ENCODE measurements at places on chromosomes 2 and 18.
A peak's percentile ranks its signal among the peaks of the same experiment; 100 is the strongest.

GRCh38 chr18:50716902-50717301 lies 102.9 kb downstream of the MRO start:
- no peak for DNase-seq

GRCh38 chr2:98460573-98461497 lies 16.2 kb downstream of the INPP4A start:
- peak; percentile 86 for DNase-seq

DNA sequence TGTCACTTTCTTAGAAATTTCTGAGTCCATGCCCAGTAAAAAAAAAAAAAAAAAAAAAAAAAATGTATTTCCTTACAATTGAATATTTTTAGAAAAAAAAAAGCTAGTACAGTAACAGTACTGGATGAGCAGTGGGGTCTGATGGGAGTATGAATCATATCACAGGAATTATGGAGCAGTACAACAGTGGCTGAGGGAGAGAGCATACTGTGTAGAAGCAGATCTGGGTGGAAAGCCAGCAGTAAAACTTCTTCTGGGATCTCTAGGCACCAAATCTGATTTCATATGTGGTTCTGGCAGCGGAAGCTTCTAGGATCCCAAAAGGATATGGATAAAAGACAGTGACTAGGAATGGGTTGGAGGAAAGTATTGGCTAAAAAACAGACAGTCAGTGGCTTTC lies 414.9 kb upstream of the FSHR start:
- no peak for DNase-seq

GRCh38 chr18:79214056-79214455 lies 144.9 kb downstream of the ATP9B start:
- no peak for DNase-seq

DNA sequence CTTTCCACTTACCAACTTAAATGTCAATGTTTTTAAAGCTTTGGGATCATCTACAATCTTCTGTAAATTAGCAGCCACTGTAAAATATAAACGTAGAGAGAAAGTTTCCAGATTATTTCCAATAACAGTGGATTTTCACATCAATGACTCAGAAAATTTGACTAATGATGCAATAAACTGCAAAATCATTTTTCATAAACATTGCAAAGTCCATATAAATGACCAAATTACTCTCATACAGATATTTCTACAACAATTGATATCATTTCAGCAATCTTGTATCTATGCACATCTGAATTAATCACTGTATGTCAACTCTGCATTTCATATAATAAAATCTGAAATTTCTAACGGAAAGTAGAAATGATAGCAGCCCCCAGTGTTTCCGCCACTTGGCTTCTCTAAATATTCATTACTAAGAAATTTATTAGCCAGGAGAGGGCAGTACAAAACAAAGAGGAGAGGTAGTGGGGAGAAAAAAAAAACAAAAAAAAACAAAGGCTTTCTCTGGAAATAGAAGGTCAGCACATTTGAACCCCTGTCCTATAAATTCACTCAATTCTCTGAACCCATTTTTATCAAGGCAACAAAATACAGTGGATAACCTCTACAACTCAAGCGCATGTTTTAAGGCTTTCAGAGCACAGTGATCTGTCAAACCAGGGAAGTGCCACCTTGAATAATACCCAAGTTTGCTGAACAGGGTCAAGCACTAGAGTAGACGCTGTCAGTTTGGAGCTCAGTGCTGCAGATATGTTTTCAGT lies 282.6 kb downstream of the STK39 start:
- no peak for DNase-seq

DNA sequence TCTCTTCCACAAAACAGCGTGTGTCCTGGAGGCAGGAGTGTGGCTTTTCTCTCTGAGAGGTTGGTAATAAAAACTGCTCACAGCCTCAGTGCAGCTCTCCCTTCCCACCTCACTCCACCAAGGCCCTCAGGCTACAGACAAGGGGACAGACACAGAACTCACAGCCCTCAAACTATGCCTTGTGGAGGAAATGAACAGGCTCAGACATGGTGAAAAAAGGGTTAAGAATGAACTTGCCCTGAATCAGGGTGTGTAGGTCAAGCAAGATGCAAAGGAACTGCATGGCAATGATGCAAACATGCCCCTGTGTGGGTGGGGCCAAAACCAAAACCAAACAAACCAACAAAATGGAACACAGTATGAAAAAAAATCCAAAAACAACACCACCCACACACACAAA lies 125.8 kb downstream of the GALNT14 start:
- no peak for DNase-seq

DNA sequence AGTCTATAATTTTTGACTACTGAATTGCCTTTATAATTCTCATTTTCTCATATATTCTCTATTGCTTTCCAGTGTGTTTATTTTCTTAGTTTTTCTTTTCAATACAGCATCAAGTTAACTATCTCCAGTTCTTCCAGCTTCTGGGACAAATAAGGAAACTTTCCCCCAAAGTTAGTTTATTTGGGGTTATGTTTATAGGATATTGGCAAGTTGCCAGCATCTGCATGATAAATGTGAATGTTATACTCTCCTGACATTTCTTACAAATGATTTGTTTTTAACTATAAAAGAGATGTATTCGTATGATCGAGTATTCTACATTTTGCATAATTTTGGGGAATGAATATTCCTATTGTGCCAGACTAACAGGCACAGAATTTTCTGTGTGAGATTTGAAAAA lies 140.6 kb upstream of the KCNJ3 start:
- no peak for DNase-seq

DNA sequence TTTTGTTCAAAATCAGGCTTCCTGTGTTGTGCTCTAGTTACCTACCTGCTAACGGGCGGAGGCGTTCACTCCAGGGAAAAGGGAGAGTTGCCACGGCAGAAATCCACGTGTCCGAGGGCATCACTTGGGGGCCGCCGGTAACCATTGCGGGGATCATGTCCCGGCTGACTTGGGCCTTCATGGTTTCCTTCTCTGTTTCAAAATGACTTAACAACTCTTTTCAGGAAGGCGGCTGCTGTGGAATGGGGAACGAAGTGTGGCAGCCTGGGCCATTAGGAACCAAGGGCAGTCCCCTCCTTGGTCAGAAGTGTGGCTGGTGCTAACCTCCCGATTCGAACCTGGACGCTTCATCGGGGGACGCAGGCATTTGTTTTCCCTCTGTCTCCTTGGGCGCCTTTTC lies 56.8 kb downstream of the INPP5D start:
- no peak for DNase-seq

- no peak for DNase-seq
Measured at GRCh38 chr2:139031722-139032121, 251.5 kb upstream of the NXPH2 start.

DNA sequence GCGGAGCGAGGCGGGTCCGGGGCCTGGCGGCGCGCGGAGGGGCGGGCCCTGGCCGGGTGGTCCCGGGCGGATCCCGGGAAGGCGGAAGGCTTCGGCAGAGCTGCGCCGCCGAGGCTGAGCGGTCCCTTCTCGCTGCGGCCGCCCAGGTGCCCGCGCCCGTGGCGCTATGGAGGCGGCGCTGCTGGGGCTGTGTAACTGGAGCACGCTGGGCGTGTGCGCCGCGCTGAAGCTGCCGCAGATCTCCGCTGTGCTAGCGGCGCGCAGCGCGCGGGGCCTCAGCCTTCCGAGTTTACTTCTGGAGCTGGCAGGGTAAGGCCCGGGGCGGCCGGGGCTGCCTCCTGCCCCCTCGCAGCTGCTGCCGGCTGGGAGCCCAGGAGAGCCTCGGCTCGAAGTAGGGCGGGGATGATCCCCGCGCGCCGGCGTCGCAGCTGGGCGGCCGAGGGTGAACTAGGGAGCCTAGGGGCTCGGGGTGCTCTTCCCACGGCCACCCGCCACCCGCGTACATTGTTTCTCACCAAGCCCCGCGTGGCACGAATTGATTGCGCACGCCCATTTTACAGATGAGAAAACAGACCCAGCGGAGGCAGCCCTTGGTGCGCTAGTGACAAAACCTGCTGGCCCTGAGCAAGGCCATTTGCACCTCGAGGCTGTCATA lies at the start of gene SLC66A3:
Gene SLC66A3 (plus strand): TSS at position 87 of the 655 bp plus-strand sequence. CDS start 80 bp downstream, at position 167.
- DNase-seq = peak; percentile 72

DNA sequence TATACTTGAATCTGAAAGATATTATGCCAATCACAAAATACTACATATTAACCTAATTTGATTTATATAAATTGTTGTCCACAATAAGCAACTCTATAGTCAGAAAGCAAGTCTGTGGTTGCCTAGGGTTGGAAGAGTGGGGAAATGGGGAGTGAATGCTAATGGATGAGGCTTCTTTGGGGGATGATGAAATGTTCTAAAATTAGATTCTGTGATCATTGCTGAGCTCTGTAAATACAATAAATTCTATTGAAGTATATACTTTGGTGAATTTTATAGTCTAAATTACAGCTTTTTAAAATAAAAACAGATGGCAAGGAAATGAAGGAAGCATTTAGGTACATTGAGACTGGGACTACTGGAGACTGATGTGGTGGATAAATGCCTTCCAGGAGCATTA lies 275.5 kb downstream of the MBD2 start:
- no peak for DNase-seq

DNA sequence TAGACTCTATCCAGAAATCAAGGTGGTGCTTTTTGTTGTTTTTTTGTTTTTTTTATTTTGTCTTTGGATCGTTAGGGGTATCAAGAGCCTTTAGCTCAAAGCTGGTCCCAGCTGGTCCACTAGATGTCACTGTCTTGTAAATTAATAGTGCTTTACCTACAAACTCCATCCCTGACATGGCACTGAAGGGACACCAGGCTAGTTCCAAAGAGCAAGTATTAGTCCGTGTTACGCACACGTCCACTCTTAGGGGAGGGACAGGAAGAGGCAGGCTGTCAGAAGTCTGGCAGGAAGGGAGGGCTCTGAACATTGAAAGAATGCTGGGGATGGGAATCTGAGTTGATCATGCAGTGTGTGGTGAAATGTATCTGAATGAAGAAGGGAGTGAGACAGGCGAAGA lies 85.9 kb upstream of the CCBE1 start:
- peak; percentile 5 for DNase-seq

DNA sequence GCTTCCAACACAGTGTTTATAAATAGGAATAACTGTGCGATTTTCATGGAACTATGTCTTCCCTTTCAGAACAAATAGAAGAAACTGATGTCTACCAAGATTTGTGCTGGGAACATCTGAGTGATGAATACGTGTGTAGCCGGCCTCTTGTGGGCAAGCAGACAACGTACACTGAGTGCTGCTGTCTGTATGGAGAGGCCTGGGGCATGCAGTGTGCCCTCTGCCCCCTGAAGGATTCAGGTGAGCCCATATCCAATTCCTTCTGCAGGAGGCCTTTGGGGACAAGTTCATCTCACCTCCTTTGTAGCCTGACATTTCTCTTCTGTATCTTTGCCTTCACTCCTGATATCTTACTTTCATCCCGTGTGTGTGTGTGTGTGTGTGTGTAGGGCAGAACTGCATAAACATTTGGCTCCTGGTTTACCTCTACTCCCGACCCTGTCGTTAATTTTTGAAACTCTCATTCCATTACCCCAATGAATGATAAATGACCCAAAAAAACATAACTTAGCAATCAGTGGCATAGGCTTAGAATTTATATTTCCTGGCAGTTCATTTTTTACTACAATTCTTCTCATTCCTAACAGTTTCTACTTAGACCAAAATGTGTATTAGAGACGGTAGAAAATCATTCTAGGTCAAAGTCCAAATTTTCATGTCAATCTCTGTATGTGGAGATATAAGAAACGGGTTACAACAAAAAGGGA lies 111.0 kb upstream of the RASGRP3 start:
- DNase-seq = no peak

DNA sequence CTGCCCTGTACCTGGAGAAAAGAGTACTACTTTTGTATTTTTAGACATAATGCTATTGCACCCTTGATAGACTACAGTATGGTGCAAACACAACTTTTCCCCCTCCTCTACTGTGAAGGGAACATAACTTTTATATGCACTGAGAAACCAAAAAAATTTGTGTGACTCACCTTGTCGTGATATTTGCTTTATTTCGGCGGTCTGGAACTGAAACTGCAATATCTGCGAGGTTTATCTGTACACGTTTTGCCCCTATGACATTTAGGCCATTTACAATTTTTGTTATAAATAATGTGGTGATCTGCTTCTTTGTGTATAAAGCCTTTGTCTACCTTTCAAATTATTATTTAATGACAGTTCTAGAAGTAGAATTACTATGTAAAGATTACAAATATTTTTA lies 34.4 kb upstream of the AAK1 start:
- DNase-seq = no peak

GRCh38 chr2:144071461-144071860 lies 448.5 kb downstream of the ZEB2 start:
- no peak for DNase-seq

DNA sequence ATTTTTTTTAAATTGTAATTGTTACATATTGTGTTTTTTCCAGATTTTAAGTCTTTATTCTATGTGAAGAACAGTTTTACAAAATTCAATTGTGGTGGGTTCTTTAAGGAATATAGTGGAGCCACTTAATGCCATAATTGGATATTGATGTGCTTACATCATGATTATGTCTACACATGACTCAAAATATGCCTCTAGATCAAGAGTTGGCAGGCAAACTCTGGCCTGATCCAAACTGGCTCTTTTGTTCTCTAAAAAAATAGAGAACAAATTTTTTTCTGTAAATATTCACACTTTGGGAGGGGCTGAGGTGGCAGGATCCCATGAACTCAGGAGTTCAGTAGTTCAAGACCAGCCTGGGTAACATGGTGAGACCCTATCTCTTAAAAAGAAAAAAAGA lies 8.3 kb downstream of the EHBP1 start:
- DNase-seq = no peak

DNA sequence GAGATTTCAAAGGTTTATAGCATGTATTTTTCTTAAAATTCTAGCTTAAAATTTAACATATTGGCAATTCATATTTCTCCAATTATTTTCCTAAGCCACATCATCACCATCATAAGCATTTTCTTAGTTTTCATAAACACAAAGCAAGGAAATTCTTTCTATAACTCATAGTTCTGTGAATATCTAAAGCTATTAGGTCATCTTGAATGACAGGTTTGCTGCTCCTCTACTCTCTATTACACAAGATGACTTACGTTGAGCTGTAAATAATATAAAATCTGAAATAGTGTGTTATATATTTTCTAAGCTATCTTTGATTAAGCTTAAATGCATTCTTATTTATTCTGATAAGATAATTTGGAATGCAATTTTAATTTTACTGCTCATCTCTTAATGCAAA lies 984.6 kb upstream of the CNTNAP5 start:
- no peak for DNase-seq

DNA sequence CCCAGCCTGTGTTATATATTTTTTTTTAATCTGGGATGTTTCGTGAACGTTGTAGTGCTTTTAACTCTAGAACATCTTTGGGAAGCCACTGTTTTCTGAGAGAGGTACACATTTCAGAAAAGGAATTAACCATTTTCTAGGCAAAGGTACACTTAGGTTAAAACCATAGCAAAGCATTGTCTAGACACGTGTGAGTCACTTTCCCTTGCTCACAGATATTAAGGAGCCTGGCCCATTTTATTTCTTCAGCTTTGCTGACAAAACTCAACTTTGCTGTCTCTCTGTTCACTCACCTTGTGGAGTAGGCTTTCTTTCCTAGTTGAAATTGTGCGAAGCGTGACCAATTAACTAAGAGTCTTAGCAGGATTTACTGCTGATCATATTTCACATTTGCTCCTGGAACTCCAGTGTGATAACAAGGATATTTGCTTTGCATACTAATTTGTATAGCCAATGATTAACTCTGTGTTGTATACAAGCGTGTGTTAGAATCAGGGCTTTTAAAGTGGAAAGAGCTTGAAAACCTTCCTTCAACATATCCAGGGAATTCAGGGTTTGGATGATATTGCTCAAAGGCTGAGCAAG lies 215.0 kb upstream of the AGAP1 start:
- no peak for DNase-seq

- DNase-seq = peak; percentile 66
Measured at GRCh38 chr2:98730053-98730706, 752 bp downstream of the MGAT4A start.

Measured in stimulated activated CD4-positive, alpha-beta T cell treated with anti-CD3 and anti-CD28 coated beads, Interleukin-1b, Interleukin-23, amount 100 ng/mL, for 48 hours (primary cell).